Activated CD4-positive, alpha-beta T cell treated with anti-CD3 and anti-CD28 coated beads, Interleukin-2, amount 10 ng/mL, durations not matched to agents 7 days and 5 days (primary cell): ENCODE measurements at places on chromosomes 7 and 10. TPM values are rescaled to one million over a fixed set of nuclear protein-coding genes. Genes with fewer than 3 reads are reported as not detected.

- no peak overlapping the region for H3K4me3 ChIP-seq
- peaks cover 6% of the 10 kb centered on the region for H3K27me3 ChIP-seq
- H3K27ac ChIP-seq, result no peak overlapping the region
- H3K4me1 ChIP-seq, result peaks cover 5% of the 10 kb centered on the region
Measured at GRCh38 chr10:10855151-10855581, 162.5 kb upstream of the CELF2 start.

DNA sequence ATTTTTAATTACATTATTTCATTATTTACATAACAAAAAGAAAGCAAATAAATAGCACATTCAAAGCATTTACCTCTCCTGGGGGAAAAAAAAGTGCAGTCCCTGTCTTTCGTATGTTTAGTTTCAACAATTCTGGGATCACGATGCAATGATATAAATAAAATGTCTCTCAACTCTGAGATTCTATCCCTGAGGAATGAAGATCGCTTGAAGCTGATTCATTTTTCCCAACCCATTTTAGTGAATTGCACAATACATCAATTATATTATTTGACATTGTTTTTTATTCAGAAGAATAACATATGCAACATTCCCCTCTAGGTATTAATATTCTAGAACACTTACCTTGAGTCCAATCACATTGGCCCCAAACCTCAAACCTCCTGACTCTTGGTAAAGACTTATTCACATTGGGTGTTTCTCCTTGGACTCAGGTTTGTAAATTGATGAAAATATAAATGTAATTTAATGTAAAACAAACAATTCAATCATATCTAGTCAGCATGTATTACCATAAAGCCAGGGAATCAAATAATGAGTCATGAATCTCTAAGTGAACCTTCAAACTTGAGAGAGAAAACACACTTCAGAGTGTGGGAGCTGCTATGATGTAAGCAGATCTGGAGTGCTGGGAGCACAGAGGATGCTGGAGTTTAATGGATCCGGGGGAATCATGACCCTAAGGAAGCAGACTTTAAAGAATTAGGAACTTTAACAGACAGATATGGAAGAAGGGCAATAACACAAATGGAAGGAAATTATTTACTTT lies 5.3 kb upstream of the SCIN start:
- DNase-seq, result no peak
- peak overlapping the region; percentile 6 for H3K27ac ChIP-seq
- H3K4me1 ChIP-seq, result peaks cover 35% of the 10 kb centered on the region
- H3K36me3 ChIP-seq, result no peaks in the 10 kb centered on the region
- H3K27me3 ChIP-seq, result peaks cover 16% of the 10 kb centered on the region

DNA sequence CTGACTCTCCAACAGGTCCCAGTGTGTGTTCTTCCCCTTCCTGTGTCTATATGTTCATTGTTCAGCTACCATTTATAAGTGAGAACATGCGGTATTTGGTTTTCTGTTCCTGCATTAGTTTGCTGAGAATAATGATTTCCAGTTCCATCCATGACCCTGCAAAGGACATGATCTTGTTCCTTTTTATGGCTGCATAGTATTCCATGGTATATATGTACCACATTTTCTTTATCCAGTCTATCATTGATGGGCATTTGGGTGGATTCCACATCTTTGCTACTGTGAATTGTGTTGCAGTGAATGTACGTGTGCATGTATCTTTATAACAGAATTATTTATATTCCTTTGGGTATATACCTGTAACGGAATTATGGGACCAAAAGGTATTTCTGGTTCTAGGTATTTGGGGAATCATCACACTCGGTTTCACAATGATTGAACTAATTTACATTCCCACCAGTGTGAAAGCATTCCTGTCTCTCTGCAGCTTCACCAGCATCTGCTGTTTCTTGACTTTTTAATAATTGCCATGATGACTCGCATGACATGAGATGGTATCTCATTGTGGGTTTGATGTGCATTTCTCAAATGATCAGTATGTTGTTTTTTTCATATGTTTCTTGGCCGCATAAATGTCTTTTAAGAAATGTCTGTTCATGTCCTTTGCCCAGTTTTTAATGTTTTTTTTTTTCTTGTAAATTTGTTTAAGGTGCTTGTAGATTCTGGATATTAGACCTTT lies 60.2 kb downstream of the LSMEM1 start:
- no peak overlapping the region for H3K4me3 ChIP-seq
- no peak for DNase-seq
- H3K36me3 ChIP-seq, result no peaks in the 10 kb centered on the region

- no peaks in the 10 kb centered on the region for H3K27me3 ChIP-seq
- DNase-seq, result no peak
- no peak overlapping the region for H3K27ac ChIP-seq
- no peaks in the 10 kb centered on the region for H3K4me1 ChIP-seq
Measured at GRCh38 chr7:153301936-153302335, 542.4 kb downstream of the ACTR3B start.

GRCh38 chr10:124999433-125000365 lies 57.8 kb downstream of the ZRANB1 start:
- no peak overlapping the region for H3K27ac ChIP-seq
- no peaks in the 10 kb centered on the region for H3K27me3 ChIP-seq
- H3K36me3 ChIP-seq, result no peaks in the 10 kb centered on the region
- DNase-seq, result no peak

- no peak overlapping the region for H3K4me3 ChIP-seq
- no peak for DNase-seq
- H3K27ac ChIP-seq, result no peak overlapping the region
- H3K4me1 ChIP-seq, result peaks cover 3% of the 10 kb centered on the region
Measured at GRCh38 chr10:131641231-131641630, 259.6 kb upstream of the PPP2R2D start.

- H3K27me3 ChIP-seq, result no peaks in the 10 kb centered on the region
- no peaks in the 10 kb centered on the region for H3K4me1 ChIP-seq
- no peak for DNase-seq
- no peak overlapping the region for H3K4me3 ChIP-seq
Measured at GRCh38 chr7:82204694-82205093, 238.9 kb downstream of the CACNA2D1 start.

DNA sequence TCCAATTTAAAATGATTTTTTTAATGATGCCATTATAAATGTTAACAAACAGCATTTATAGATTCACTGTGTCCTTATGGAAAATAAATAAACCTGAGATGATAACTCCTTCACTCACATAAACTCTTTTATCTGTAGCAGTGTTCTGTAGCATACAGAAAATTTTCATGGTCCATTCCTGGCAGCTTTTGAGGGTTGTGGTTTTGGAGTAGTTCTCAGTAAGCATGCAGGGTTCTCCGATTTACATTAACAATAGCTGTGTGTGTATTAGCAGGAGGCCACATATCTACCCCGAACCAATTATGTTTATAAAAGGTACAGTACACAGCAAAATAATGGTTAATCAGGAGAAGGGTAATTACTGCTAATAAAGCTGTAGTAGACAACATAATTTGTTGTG lies 162.7 kb downstream of the CDCA7L start:
- no peak for DNase-seq
- no peak overlapping the region for H3K4me3 ChIP-seq
- no peak overlapping the region for H3K27ac ChIP-seq
- no peaks in the 10 kb centered on the region for H3K4me1 ChIP-seq

- H3K4me1 ChIP-seq, result peaks cover 4% of the 10 kb centered on the region
- H3K27ac ChIP-seq, result no peak overlapping the region
- no peaks in the 10 kb centered on the region for H3K27me3 ChIP-seq
- no peak for DNase-seq
Measured at GRCh38 chr10:86434656-86435055, 68.1 kb upstream of the GRID1 start.

- peaks cover 15% of the 10 kb centered on the region for H3K27me3 ChIP-seq
- DNase-seq, result no peak
- H3K27ac ChIP-seq, result no peak overlapping the region
Measured at GRCh38 chr7:93382362-93382761, 150.2 kb downstream of the VPS50 start.

DNA sequence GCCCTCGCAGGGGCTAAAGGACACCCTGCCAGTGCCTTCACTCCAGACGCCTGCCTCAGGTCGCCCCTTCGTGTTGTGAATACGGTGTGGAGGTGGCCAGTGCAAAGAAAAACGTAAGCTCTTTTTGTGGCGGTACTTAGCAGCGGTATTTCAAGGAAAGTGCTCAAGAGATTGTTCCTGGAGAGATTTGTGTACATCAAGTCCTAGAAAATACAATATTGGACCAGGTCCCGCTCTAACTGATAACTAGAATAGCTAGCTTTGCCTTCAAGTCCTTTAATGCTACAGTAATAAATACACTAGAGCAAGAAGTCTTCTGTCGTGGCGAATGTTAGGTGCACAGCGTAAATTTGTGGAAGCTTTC lies 689 bp downstream of the PLCE1 start:
- H3K4me3 ChIP-seq, result no peak overlapping the region
- H3K27me3 ChIP-seq, result peaks cover 55% of the 10 kb centered on the region
- DNase-seq, result no peak
- peaks cover 6% of the 10 kb centered on the region for H3K4me1 ChIP-seq
- H3K27ac ChIP-seq, result no peak overlapping the region
- no peaks in the 10 kb centered on the region for H3K36me3 ChIP-seq

GRCh38 chr7:116834815-116835504 lies 27.4 kb upstream of the CAPZA2 start:
- H3K27me3 ChIP-seq, result peaks cover 5% of the 10 kb centered on the region
- no peak overlapping the region for H3K27ac ChIP-seq
- no peak for DNase-seq
- no peaks in the 10 kb centered on the region for H3K4me1 ChIP-seq
- no peaks in the 10 kb centered on the region for H3K36me3 ChIP-seq

DNA sequence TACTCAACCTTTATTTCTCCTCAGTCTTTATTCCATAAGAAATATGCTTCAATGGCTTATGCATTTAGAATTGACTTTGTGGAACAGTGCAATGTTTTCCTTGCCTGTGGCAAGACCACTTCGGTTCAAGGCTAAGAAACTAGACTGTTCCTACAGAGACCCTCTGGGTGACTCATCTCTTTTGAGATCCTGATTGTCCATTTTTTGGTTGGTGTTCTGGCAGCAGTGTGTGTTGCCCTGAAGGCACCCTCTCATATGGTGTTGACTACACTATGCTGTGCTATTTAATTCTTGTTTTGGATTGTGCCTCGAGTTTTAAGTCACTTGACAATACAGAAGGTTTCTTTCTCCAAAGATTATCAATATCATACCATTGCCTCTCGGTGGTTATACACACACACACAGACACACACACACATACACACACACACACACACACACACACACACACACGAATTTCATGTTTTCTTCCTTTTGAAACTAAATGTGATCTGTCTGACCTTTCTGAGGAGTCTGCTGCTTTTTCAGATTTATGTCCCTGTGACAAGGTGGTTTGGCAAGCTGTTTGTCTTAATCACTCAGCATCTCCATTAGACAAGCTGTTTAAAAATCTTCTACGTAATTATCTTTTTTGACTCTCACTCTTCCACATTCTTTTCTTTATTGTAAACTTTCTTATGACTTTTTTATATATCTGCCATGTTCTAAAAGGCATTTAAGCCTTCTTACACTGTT lies 187.2 kb downstream of the VTI1A start:
- DNase-seq, result no peak
- H3K4me3 ChIP-seq, result no peak overlapping the region
- no peak overlapping the region for H3K27ac ChIP-seq
- no peaks in the 10 kb centered on the region for H3K4me1 ChIP-seq

CREB5 gene
- not detected for total RNA-seq

ADD3 gene
- total RNA-seq, result 360 TPM
